ENCODE measurements at places on chromosomes 12 and 14.
A peak's percentile ranks its signal among the peaks of the same experiment; 100 is the strongest.

DNA sequence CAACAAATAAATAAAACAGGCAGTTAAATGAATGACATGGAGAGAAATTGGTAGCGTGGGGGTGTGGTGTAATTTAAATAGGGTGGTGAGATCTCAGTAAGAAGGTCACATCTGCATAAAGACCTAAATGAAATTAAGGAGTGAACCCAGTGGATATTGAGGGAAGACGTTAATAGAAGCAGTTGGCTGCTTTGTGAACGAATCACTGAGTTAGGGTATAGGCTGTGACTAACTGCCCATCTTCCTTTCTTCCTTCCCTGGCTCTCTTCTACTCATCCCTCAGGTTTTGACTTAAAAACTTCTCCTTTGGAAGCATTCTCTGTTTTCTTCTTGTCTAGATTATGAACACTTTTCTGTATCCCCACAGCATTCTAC is 64.7 kb downstream of the BTG1 start:
- no peak for DNase-seq

DNA sequence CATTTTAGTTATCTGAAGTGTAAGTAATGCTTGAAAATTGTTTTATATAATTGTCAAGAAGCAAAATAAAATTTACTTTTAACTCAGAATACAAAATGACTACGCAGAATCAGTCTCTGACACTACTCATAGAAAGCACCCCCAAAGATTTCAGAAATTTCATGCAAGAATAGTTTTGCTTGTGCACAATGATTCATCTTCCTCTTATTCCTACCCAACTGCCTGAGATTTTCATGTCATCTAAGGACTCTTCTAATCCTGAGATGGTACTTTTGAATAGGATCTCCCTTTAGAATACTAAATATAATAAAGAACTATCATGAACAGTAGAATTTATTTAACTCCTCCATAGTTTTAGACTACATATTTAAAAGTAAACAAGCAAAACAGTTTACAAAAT is 485.3 kb upstream of the MGAT4C start:
- no peak for DNase-seq

GRCh38 chr14:38252066-38252710 is 3.7 kb downstream of the CLEC14A start:
- DNase-seq, result no peak

GRCh38 chr12:51926718-51927117 is 19.4 kb downstream of the ACVRL1 start:
- DNase-seq, result peak; percentile 40

DNA sequence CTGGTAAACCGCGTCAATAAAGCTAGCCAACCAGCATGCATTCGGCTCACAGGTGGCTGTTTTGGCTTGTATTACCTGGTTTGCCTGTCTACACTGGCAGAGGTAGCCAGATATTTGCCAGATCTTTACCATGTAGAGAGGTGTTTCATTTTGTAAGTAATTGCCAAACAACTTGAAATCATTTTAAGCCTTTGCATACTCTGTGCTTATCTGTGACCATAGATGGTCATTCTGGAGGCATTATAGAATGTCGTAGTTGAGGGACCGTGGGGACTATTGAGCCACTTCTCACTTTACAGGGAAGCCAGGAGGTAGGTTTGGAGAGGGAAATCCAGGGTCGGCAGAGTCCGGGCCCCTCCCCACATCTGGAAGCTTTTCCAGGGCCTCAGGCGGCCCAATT is 5.9 kb downstream of the ADGRD1 start:
- DNase-seq, result no peak

DNA sequence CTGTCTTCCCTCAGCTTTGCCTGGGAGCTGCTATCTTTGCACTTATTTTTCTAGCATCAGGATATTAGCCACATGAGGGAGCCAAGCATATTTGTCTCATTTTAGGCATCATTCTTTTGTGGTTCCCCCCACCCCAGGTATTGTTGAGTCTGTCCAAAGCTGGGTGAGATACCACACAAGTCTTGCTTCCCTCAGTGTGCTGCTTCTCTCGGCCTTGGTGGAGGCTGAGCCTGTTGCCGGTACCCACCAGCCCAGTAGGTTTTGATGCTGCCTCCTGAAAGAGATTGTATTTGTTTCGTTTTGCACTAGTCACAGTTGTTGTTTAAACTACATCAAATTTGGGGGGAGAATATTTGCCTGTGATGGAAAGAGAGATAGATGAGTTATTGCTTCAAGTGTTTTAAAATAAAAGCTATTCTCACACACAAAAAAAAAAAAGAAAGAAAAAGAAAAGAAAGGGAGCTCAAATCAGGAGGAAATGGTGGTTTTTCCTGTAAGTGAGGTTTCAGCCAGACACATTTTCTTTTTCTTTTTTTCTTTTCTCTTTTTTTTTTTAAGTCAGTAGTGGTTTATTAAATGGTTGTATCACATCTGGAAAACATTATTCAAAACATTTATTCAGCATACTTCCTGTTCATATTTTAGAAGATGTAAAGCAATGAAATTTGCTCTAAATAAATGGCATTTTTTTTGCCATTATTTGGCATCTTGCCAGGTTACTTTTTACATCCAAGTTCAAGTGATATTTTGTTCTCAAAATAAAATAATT is 58.5 kb downstream of the SLC4A8 start:
- DNase-seq, result no peak

- DNase-seq, result no peak
Observed at GRCh38 chr14:53840444-53840843, 116.2 kb downstream of the BMP4 start.

DNA sequence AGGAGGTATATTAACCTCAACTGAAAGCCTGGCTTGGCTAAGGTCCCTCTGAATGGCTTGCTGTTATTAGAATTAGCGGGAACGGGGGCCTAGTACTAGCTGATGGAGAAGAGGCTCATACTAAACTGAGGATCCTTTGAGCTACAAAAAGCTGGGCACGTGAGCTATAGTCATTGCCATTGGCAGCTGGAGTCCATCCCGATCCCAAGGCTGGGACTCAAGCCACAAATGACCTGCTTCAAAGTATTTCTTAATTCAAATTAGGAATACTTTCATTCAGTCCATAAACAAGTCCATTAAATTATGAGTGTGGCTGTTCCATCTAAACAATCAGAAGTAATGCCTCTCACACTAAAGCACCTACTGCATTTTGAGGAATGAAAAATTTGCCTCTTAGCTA is 114.5 kb downstream of the DACT1 start:
- DNase-seq, result no peak

DNA sequence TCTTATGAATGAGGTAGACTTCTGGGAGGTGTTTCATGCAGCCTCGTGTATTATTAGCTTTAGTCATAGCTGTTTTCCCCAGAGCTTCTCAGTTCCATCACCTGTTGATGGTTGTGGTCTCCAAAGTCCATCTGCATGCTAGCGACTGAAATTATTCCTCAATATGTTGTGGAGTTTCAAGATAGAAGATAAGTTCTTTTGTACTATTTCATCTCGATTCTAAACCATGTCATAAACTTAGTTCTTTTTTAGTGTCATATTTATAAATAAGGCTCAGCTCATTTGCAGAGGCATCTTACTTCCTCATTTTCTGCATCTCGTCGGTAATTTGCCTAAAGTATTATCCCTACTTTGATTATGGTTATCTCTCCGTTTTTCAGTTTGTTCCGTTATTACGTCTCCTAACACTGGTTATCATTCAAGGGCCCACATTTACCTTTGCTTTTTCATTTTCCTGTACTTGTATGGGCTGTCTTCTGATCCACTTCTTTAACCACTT is 119.1 kb downstream of the ITPR2 start:
- no peak for DNase-seq
